Right atrium auricular region (tissue), 2 donors: ENCODE measurements at places on chromosomes 6 and 20. TPM values are rescaled to one million over a fixed set of nuclear protein-coding genes. Genes with fewer than 3 reads are reported as not detected.

The MRPL18 gene
- 62.3 TPM for total RNA-seq

The PAX1 gene
- total RNA-seq, result not detected

DNA sequence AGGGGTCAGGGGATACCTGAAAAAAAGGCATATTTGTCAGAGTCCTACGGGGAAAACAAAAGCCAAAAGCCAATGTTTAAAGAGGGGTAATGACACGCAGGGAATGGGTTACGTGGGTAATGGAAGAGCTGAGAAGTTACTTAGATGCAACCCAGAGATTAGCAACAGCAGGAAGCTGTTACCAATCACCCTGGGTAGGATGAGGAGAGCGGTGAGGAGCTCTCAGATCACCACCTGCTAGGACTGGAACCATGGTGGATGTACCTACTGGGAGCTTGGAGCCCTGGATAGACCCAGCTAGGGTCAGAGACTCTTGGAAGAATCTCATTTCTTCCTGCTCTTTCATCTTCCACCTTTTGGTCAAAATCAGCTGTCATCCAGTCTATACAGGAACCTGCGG, 51.2 kb upstream of the RNF24 start:
- DNase-seq, result no peak

The TRIM10 gene
- not detected for total RNA-seq

GRCh38 chr6:87213364-87213763, 58.0 kb downstream of the ZNF292 start:
- DNase-seq, result no peak

DNA sequence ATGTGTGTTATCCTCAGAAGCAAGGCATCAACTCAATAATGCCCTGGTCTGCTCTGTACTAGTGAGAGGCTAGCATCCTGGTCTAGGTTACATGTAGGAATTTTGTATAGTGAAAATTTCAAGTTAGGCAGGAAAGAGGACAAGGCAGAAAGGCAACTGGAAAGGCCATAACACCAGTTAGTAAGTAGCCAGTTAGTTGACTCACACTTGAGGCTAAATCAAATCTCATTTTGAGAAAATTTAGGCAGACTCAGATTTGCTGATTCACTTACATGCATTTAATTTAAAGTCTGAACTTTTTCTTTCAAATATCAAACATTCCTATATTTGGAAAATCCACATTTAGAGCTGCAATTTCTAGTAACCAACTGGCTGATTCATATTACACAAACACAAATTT, 184.5 kb upstream of the TCF21 start:
- DNase-seq, result no peak
